ENCODE measurements at places on chromosomes 2 and 18.

DNA sequence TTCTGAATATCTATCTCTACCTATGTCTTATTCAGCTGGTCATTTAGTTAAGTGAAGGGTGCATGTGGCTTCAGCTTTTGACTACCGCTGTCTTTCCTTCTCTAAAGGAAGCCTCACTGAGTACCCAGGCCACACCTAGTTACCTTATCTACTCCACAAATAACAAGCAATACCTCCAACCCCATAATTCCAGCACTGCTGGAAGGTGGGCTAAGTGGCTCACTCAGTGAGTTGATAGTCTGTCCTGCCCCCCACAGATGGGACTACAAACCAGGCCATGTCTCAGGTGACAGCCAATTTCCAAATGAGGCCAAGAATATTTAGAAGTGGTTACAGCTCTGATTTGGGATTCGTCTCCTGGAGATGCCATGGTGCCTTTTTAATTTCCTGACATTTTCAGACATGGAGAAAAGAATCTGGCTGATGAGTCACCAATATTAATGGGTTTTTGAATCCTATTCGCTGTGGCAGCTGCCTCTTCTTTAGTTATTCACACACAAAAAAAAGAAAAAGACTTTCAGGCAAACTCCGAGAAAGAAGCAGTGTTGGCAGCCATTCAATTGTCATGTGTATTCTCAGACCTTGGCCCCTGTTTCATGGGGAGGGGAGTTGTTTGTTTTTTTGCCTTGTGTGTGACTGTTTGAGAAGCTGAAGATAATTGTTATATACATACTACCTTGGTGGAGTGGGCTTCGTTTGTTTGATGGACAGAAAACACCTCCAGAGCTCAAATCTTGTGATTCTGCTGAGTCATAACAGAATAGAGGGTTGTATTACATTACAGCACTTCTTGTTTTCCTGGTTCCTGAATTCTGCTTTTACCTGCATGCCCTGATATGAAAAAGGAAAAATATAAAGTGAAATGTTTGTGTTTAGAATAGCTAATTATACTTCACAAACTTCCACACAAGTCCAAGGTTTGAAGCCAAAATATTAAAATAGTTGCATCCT, 64.2 kb downstream of the SCG2 start:
- peak; percentile 54 for DNase-seq

DNA sequence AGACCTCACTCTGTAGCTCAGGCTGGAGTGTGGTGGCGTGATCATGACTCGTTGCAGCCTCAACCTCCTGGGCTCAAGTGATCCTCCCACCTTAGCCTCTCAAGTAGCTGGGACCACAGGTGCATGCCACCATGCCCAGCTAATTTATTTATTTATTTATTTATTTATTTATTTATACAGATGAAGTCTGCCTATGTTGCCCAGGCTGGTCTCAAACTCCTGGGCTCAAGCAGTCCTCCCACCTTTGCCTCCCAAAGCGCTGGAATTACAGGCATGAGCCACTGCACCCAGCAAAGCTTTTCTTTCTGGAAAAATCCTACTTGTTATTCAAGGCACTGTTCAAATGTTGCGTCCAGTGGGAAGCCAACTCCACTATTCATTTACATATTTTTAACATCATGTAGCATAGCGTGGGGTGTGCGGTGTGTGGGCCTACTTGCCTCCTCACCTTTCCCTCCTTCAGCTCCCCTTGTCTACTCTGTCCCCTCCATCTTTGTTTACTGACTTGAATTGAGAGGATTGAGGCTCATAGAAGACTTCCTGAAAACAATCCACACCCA, 6.8 kb upstream of the RHOB start:
- DNase-seq: no peak

DNA sequence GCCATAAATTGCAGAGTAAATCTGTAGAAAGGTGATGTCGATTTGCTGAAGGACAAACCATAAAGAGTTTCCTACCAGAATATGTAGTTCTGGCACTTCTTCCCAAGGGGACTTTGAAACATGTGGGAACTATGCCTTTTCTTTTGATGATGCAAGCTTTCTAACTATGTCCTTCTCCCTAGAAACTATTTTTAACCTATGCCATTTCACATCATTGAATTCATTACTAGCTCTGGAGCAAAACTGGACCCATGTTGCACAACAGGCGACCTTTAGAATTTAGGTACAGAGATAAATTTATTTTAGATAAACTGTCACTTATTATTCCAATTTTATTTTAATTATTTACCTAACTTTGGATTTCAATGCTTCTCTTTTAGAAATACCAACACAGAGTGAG, 186.5 kb downstream of the CCDC102B start:
- peak; percentile 36 for DNase-seq

DNA sequence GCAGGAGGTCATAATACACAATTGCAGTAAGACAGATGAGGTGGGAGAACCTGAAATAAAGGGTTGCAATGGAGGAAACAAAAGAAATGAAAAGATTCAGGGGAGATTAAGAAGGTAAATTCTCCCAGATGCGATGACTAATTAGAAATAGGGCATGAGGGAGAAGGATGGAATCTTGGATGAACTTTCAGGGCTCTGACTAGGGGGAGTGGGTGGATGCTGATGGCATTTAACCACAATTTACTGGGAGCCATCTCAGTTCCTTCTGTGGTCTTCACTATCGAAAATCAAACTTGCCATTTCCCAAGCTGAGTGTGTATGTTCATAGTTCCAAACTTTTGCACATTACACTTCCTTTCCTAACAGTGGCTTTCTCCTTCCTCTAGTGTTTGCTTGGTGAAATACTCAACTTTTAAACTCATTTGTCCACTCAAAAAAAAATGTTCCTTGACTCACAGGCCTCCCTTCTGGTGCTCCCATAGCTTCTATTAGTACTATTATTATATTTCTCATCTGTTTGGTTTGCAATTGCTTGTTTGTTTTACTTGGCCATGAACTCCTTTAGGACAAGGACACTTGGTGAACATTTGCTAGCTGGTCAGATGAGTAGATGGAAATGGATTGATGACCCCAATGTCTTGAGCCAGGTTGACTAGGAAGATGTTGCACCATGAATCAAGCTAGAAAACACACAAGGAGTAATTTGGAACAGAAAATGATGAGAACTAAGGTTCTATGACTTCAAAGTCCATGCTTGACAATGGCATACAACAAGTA, 178.5 kb downstream of the DIS3L2 start:
- DNase-seq: peak; percentile 76

GRCh38 chr18:11944252-11944651, 36.1 kb upstream of the MPPE1 start:
- no peak for DNase-seq

DNA sequence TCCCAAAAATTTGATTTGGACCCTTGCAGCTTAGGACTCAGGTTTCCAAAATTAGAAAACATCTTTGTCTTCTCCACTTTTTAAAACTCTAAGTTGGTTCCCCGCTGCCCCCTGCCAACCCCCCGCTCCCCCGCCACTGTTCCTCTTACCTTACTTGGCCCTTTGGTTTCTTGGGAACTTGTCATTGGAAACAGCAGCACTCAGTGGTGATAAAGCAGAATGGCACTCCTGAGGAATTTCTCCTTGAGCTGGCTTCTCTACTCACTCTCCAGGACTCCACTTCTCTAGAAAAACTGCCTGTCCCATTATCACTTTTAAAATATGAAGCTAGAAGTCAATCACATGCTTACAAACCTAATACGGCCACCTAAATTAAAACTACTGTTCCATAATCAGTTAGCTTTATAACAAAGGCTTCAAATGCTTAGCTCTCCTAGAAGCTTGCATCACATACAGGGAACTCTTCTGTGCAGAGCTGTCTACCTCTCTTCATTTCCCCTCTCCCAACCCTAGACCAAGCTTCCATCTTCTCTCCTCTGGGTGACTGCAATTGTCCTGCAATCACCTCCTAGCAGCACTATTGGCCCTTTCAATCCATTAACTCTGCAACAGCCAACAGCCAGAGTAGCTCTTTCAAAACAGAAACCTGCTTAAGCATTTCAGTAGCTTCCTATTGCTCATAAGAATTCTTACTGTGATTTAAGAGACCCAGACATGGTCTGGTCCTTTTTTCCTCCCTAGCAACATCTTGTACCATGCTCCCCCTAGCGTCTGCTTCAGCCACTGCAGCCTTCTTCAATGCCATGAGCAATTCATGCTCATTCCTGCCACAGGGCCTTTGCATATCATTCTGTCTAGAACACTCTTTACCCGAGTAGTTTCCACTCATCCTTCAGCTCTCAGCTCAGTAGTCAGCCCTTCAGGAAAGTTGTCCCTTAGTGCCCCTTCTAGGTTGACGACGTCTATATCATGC, 15.2 kb upstream of the PLEKHM3 start:
- DNase-seq: peak; percentile 78

DNA sequence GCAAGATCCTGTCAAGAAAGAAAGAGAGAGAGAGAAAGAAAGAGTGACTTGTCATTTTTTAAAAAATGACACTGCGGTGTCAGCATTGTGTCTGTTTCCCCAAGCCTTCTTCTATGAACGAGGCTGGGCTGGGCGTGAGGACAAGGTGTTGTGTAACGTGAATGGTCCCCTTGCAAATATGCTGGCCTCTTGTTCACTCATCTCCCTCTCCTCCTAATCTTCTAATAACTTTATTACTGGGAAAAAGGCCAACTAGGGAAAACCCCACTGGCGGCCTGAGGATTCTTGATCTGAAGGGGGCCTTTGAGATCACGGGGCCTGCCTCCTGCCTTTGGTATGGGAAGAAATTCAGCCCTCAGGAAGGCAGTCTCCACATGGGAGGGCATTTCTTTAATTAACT, 163.1 kb downstream of the MIB1 start:
- no peak for DNase-seq

- peak; percentile 10 for DNase-seq
These were observed 714 bp downstream of the RPIA start for GRCh38 chr2:88692187-88692586.

DNA sequence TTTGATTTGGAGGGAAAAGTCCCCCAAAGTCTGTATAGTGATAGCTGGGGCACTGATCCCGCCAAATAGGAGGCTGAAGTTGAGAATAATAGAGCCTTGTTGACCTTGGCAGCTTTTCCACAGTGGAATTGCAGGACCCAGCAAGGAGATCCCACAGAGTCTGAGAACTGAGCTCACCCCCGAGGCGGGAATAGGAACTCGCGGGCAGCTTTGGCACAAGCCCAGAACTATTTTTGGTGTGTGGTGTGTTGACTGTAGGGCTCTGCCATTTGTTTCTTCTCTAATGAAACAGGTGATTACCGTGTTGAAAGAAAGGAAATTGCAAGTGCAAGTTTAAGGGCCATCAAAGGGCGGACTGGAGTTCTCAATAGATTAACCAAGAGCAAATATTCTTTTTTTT, 34.0 kb downstream of the SH3RF3 start:
- peak; percentile 52 for DNase-seq

GRCh38 chr2:1947316-1947715, 203.0 kb upstream of the PXDN start:
- DNase-seq: no peak

DNA sequence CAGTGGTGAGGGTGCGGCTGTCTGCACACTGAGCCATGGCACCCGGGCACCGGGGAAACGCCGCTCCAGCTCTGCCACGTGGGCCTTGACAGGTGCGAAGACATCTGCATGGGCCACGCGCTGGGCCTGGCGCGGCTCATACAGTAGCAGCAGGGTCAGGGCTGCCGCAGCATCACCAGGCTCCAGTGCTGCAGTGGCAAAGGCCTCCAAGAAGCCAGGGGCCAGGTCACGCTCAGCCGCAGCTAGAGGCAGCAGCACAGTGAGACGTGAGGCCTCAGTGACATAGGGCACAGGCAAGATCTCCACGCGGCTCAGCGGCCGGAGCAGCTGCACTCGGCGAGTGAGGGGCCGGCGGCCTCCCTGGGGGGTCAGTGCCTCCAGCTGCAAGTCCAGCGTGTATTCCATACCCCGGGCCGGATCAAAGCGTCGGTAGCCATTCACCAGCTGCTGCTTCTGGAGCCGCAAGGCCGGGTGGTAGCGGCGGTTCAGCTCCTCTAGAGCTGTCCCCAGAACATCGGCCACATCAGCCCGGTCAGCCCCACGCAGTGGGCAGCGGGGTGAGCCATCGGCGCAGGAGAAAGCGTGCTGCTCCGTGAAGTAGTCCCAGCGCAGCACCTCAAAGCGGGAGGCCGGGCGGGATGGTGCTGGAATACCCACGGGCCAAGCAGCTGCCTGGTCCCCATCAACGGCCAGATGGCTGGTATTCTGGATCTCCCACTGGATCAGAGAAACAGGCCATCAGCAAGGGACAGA, 3.5 kb downstream of the CHPF start:
- DNase-seq: no peak

- DNase-seq: no peak
These were observed 30.7 kb upstream of the ROCK2 start for GRCh38 chr2:11375025-11375688.

DNA sequence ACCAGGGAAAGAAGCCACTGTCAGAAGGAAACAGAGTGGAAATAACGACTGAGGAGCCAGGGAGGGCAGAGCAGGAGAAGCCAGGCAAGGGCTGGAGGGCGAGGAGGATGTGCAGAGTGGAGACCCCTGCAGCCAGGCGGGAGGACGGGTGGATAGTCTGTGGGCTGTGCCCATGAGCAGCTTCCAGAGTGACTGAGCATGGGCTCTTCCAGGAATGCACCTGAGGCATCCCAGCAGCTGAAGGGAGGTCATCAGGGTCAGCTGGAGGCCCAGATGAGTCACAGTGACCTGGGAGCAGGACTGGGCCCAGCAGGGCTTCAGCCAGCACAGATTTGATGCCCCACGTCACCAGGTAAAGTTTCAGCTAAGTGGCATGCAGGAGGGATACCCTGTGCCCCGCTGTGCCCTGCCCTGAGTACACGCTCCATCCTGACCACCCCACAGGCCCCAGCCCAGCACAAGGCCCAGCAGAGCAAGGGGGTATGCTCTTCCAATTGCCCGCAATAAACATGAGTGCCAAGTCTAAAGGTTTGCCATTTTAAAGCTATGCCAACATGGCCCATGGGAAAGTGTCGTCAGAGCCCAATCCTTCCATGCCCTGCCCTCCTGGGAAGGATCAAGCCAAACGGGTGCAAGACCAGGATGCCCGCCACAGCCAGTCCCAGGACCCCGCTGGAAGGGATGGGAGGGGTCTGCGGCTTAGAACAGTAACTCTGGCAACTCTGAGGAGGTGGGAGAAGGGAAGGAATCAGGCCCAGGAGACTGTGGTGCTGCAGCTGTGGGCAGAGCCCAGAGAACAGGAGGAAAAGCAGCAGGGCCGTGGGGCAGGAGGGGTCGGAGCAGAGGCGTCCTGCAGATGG, 85.7 kb downstream of the SEPTIN10 start:
- no peak for DNase-seq

DNA sequence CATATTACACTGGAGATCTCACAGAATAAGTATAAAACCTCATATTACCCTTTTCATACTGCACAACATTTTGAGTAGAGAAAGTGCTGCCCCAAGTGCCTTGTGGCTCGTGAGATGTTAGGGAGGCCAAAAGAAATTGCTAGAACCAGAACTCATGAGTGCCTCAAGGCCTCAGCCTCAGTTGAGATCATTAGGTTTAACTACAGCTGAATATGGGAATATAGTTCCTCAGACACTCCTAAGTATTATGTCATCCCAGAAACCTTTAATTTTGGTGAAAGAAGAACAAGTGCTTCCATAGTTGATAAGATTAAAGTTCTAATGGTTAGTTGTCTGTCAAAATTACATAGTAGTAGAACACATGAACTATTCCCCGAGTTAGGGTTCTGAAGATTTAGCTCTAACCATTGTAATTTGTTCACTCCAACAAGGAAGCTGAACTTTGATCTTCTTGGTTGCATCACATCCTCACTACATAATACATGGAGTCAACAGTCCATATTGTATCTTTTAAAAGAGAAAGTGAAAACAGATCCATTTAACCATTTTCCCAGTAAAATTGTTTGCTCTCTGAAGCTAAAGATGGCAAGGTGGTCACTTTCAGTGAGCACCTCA, 9.6 kb upstream of the AQP4 start:
- no peak for DNase-seq

Data from fibroblast of mammary gland (primary cell).